Nephron progenitor cell (in vitro differentiated cells): ENCODE measurements at places on chromosomes 2 and 18.

DNA sequence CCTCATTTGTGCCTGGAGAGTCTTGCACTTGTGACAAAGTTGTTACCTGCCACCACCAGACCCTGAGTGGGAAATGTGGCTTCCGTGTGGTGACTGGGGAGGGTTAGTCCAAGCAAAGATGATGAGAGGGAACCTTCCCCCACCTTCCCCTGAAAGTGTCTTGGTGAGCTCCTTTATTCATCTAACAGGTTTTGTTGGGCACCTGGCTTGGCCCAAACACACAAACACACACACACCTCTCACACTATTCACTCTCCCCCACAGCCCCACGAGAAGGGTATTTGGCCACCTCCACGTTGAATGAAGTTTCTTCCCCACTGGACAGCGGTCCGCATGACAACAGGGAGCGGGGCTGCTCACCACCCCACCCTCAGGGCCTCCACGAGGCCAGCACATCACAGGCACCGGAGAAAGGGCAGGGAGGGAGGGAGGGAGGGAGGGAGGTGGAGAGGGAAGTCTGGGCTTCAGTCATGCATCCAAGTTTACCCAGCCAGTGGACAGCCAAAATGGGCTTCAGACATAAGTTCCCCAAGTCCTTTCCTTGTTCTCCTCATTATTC lies 1.4 kb downstream of the CIB4 start:
- DNase-seq = no peak

GRCh38 chr2:101776172-101777043 lies 78.9 kb downstream of the MAP4K4 start:
- DNase-seq = peak; percentile 28

DNA sequence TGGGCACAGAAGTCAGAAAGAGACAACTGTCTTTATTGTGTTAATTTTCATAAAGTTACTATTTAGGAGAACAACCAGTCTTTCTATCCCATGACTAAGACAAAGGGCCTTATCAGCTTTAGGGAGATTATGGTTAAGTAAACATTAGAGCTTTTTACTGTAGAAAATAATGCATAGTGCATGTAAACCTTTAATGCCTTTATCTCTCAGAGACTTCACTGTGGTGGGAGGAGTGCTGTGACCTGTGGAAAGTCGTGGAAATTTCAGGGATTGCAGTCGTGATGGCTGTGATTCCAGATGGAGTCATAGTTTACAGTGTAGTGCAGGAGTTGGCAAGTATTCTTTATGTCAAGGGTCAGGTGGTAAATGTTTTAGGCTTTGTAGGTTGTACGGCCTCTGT lies 15.8 kb downstream of the ZNF236 start:
- DNase-seq = no peak

GRCh38 chr2:113116100-113116958 lies 11.1 kb upstream of the IL1RN start:
- no peak for DNase-seq

DNA sequence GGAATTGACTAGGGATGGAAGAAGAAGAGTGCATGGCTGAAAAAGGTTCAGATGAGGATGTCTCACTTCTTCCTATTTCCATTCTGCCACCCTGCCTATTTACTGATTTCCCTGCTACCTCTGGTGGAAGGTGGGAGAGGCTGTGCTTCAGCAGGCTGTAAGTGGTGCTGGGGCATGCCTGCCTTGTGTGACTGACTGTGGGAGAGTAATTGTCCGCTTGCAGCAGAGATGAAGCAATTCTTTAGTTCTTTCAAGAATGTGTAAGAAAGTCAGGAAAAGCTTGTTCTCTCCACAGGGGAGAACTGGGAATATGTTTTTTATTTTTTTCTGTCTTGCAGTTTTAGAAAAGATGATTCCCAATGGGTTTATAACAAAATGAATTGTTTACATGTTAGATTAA lies 72.5 kb upstream of the NYAP2 start:
- DNase-seq = no peak

DNA sequence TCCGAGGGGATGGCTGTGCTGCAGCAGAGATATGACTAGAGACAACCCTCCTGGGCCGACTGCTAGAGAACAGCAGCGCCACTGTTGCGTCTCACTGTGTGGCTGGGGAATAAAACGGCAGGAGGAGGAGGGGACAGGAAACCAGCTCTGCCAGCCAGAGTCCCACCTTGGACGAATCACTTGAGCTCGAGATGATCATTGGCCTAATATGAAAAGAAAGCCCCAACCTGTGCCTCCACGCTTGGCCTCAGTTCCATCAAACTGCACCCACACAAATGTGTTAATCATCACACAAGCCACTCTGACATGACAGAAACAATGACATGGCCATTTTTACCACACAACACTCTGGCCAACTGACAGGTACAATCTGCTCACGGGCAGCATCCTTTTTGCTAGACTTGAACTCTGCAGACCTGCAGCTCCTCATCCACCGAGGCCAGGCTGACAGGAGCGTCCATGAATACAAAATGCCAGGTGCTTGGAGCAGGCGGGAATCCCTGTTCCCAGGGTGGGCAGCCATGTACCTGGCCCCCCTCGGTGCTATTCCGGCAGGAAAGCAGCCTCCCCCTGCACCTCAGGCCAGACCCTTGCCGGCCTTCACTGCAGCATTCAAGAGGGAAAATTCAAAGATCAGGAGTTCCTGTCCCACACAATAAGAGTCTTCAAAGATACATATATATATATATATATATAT lies 52.3 kb downstream of the PARD6G start:
- no peak for DNase-seq

- DNase-seq = peak; percentile 35
Measured at GRCh38 chr18:22349317-22349898, 68.3 kb downstream of the CTAGE1 start.

GRCh38 chr2:232412986-232413385 lies 6.3 kb downstream of the ALPG start:
- DNase-seq = no peak

DNA sequence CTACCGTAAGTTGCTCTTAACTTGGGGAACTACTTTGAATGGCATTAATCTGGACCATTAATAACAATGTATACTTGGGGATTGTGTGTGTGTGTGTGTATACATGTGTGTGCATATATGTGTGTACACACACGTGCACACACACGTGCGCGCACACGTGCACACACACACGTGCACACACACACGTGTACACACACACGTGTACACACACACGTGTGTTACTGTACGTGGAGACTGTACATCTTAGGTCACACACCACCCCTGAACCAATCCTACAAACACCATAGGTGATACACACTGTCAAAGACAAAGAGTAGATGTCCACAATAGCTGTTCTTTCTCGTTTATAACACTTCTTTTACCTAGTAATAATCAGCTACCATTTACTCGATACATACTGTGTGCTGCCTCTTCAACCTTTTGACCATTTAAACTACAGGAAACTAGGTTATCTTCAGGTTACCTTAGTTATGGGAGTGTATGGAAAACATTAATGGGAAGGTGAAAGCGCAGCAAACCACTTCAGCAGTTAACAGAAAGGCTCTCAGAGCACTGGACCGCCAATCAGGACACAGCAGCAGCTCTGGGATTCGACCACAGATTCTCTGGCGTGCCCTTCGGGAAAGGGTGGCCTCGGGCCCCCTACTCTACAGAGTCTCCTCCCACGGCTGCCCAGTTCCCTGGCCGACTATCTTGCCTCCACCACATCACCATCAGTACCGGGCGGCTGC lies 894 bp upstream of the GCC2 start:
- no peak for DNase-seq

GRCh38 chr2:152402780-152403759 lies 68.1 kb downstream of the FMNL2 start:
- no peak for DNase-seq

DNA sequence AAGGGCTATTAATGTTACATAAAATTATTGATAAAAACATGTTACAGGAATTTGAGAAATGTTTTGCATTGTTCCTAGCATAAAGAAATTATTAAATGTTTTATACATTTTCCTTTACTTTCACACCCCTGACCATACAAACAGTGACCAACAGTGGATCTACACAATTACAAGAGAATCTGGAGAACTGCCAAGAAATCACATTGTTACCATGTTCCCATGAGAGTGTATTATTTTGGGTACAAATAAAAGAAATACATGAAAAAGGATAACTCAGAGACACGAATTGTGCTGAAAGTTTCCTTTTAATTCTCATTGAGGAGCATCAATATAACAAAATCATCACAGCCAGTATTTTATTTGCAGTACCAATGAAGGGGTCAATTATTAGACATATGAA lies 150.1 kb downstream of the WDPCP start:
- DNase-seq = no peak

DNA sequence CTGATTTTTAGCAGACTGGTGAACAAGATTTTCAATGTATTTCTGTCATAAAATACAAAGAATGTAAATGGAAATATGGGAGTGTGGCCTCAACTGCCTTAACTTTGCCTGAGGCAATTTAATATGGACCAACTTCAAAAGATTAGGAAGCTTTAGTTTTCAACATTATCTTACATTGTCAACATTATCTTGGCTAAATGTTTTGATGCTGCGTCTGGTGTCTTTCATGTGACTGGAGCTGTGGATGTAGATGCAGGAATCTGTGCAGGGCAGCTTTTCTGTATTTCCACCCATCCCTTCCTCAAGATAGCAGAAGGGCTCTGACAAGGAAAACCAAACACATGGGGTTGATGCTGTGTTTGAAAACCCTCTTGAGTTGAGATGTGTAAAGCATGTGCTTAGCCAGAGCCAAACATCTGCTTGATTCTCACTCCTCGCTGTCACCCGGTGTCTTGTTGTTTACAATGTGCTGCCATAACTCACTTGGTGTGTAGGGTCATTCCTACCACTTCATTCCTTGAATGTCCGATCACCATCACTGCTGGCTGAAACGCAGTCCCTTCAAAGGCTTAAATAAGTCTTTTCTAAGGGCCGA lies 33.0 kb downstream of the COPS8 start:
- no peak for DNase-seq

GRCh38 chr2:42964439-42965083 lies 172.2 kb upstream of the HAAO start:
- no peak for DNase-seq

DNA sequence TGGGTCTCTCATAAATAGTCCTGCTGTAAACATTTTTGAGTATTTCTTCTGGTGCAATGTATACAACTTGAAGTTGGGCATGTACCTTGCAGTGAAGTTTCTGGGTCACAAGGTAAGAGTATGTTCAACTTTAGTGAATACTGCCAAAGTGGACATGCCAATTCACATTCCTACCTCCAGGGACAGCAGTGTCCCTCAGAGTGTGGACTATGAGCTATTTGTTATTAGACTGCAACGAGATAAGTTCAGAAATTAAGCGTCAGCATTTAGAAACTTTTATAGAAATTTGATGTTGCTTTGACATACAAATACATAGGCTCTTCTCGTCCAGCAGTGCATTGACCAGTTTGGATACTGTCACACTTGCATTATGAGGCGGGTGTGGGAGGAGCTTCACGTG lies 7.2 kb upstream of the ACKR3 start:
- no peak for DNase-seq

DNA sequence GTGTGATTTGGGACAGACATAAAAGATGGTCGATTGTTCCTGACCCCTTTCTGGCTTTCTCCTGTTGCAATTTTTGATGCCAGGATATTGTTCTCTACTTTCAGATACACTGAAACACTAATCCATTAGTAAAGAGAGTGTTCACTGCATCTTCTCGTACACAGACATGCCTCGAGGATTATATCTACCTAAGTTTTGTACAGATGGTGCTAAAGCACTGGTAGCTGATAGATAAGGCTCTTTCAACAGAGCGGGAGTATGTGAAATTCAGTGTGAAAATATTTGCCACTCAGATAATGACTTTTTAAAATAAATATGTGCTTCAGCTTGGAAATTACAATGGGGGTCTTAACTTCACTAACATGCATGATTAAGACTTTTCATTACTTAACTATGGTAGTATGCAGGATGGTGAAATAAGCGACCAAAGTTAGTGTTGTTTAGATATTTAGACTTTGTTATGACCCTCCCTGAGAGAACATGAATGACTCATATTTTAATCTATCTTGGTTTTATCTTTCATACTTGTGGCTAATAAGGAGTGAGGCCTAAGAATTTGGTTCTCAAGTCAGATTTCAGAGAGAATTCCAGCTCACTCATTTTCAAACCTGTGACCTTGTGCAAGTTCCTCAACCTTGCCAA lies 474.9 kb downstream of the NRXN1 start:
- DNase-seq = no peak

- DNase-seq = no peak
Measured at GRCh38 chr2:62692225-62692624, 13.3 kb upstream of the EHBP1 start.

GRCh38 chr2:234674781-234675201 lies 177.9 kb upstream of the ARL4C start:
- no peak for DNase-seq

DNA sequence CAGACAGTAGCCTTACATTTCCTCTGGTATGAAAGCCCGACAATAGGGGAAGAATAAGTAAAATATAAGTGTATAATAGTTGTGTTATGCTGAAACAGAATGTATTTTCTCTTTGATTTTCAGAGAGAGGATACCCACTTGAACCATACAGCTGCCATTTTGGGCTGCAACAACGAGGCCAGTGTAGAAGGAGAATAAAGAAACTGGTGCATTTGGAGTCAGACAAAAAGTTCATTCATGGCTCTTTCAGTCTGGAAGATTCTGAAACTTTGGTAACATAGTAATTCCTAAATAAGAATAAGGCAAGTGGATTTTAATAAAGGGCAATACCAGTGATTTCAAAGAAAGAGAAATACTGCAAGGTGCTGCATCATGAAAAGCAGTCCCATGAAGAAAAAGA lies 610.9 kb downstream of the LRP1B start:
- no peak for DNase-seq

DNA sequence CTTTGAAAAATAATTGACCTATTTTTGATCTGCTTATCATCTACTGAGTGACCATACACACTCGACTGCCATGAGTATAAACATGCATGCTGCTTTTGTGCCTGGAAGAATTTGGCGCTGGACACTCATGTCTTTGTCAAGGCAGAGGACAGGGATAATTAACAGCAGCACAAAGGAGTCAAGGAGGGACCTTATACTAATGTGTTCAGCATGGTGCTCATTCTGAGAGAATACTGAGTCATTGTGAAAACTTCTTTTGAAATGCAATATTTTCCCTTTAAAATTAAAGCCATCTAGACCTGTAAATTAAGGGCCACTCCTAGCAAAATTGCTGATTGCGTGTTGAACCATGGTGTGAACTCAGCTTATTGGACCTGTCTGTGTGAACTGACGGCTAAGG lies 116.3 kb downstream of the ZNF532 start:
- DNase-seq = no peak

DNA sequence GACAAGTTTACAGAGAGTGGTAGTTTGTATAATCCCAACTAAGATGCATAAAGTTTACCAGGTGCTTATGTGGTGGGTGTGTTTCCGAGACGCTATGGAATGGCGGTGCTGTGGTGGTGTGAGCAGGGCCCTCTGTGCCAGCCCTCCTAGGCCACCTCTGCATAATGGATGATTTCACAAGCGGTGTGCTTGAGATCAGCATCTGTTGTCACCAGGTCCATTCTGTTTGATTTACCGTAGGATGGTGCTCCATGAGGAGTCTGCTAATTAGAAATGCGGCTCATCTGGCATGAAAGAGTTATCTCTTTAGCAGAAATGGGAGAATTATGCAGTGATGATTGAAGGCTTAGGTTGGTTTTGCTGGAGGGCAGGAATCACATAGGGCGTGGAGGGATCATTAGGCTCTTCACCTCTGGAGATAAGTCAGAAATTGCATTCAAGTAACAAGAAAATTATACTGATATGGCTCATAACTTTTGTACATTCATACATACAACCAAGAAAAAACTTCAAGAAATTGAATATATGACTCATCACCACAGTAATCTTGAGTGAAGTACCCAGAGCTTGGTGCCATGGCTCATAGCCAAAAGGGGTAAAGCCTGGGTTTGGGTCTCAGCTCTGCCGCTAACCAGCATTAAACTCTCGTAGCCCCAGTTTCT lies 41.4 kb downstream of the CRIM1 start:
- no peak for DNase-seq
